Hypothalamus (tissue), 51 donors: ENCODE measurements at places on chromosomes 12 and 14.

- no peak for DNase-seq
Observed at GRCh38 chr14:69701857-69702256, 65.1 kb upstream of the SRSF5 start.

GRCh38 chr12:8781381-8782127 is 40.9 kb upstream of the A2ML1 start:
- DNase-seq, result no peak

DNA sequence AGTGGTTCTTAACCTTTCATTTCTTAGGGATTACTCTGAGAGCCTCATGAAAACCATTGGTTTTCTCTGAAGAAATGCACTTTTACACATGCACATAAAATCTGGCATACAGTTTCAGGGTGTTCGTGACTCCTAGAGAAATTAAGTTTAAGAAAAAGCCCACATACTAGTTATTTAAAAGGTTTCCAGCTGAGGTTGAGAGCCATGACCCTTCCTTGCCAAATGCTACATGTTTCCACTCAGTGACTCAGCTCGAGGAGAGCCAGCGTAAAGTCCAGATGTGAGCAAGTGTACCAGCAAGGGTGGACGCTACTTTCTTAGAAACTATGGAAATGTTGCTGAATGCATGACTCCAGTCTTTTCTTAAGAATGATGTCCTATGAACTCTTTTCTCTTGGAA is 42.7 kb upstream of the FLRT2 start:
- no peak for DNase-seq

- DNase-seq, result no peak
Observed at GRCh38 chr12:19657118-19657731, 217.9 kb downstream of the AEBP2 start.

GRCh38 chr12:44159216-44159615 is 323.3 kb downstream of the TMEM117 start:
- no peak for DNase-seq

DNA sequence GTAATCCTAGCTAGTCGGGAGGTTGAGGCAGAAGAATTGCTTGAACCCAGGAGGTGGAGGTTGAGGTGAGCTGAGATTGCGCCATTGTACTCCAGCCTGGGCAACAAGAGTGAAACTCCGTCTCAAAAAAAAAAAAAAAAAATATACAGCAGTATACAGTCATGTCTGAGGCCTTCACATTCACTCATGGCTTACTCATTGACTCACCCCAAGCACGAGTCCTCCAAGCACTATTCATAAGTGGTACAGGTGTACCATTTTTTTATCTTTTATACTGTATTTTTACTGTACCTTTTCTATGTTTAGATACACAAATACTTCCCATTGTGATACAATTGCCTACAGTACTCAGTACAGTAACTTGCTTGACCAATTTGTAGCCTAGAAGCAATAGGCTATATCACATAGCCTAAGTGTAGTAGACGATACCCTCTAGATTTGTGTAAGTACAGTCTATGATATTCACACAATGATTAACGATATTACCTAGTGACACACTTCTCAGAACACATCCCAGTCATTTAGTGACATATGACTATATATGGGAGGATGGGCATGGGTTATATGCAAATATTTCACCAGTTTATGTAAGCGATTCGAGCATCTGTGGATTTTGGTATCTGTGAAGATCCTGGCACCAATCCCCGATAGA is 12.2 kb downstream of the LLPH start:
- no peak for DNase-seq

GRCh38 chr14:99333841-99334635 is 62.0 kb upstream of the BCL11B start:
- no peak for DNase-seq

DNA sequence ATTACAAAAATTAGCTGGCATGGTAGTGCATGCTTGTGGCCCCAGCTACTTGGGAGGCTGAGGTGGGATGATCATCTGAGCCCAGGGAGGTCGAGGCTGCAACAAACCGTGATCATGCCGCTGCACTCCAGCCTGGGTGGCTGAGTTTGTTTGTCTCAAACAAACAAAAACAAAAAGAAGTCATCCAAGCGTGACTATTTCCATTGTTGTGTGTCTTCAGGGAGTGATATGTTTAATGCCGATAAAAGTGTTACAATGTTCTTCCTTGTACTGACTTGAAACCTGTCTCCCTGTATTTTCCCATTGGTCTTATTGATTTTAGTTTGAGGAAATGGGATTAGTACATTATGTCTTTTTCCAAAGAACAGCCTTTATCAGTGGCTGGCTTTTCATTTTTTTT is 75.6 kb upstream of the USP44 start:
- DNase-seq, result no peak

- no peak for DNase-seq
Observed at GRCh38 chr12:56716458-56716857, 8.6 kb downstream of the NACA start.

- no peak for DNase-seq
Observed at GRCh38 chr12:131239384-131240094, 285.8 kb downstream of the ADGRD1 start.

- DNase-seq, result no peak
Observed at GRCh38 chr14:98498019-98498885, 773.7 kb downstream of the BCL11B start.

DNA sequence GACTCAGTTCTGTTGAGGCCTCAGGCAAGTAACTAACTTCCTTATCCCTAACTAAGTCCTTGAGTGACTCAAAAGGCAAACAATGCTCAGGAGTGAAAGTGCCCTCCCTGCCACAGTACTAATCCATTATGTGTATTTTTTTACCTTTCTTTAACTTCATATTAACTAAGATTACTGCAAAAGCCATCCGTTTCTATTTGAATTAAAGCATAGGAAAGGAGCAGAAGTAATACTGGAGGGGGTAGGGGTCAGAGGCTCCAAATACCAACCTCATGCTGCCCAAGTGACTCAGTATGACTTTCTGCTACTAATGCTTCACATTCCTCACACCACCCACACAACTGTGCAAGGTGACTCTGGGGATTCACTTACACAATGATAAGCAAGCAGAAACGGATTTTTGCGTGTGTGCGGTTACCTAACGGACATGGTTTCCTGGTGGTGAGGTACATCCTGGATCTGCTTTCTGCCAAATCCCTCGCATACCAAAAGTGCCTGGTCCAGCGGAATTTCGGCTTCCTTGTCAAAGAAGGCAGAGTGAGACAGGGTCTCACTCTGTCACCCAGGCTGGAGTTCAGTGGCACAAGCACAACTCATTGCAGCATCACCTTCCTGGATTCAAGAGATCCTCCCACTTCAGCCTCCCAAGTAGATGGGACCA is 25.1 kb downstream of the MOK start:
- no peak for DNase-seq

DNA sequence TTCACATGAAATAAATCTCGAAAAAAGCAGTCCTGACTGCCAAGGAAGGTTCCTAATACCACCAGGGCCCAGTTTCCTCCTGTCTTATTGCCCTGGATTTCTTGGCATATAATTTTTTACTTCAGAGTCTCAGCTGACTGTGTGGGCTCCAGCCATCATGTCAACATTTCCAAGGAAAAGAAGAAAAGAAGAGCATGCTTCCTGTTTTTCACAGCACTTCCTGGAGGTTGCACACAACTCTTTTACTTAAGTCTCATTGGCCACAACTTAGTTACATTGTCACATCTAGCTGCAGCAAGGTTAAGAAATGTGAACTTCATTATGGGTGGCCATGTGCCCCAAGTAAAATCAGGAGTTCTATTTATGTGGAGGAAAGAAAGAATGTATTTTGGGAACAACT is 24.3 kb downstream of the DACT1 start:
- no peak for DNase-seq

DNA sequence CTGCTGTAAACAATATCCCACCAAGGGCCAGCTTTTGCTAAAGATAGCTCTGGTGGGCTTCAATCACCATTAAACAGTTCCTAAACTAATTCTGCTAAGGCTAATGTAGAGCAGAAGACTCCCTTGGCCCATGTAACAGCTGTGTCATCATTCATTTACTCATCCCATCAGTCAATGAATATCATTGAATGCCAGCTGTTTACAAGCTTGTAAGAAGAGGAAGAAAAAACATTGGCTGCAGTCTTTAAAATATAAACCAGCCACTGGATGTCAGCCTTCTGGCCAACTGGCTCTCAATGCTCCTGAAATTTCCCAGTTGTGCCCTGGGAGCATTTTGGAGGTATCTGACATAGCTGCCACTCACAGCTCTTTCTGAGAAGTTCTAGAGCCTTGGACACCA is 18.0 kb upstream of the MAP3K9 start:
- no peak for DNase-seq

DNA sequence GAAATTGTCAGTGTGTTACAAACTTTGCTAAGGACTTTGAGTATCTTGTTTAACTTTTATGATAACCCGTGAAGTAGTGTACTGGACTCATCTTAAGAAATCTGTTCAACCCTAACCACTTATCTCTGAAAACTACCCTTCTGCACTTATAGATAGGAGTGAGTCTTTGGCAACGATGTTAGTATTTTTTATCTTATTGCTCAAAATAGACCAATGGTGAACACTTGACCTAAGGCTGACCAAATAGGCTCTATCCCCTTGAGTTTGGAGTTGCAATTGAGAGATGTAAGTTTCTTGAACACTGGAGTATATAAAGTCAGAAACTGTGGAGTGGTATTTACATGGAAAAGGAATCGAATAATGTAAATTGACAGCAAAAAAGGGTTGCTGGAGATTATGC is 786.1 kb downstream of the TMTC2 start:
- no peak for DNase-seq
